Posterior vena cava (tissue), 2 donors: ENCODE measurements at places on chromosomes 13 and 19. TPM values are rescaled to one million over a fixed set of nuclear protein-coding genes. Genes with fewer than 3 reads are reported as not detected.
A peak's percentile ranks its signal among the peaks of the same experiment; 100 is the strongest.

- DNase-seq, result no peak
Observed at GRCh38 chr13:110265341-110265681, 41.6 kb downstream of the COL4A1 start.

GRCh38 chr19:45999653-46000121 is 4.4 kb downstream of the CCDC61 start:
- no peak for DNase-seq

- no peak for DNase-seq
Observed at GRCh38 chr19:40262422-40262821, 22.7 kb downstream of the AKT2 start.

DNA sequence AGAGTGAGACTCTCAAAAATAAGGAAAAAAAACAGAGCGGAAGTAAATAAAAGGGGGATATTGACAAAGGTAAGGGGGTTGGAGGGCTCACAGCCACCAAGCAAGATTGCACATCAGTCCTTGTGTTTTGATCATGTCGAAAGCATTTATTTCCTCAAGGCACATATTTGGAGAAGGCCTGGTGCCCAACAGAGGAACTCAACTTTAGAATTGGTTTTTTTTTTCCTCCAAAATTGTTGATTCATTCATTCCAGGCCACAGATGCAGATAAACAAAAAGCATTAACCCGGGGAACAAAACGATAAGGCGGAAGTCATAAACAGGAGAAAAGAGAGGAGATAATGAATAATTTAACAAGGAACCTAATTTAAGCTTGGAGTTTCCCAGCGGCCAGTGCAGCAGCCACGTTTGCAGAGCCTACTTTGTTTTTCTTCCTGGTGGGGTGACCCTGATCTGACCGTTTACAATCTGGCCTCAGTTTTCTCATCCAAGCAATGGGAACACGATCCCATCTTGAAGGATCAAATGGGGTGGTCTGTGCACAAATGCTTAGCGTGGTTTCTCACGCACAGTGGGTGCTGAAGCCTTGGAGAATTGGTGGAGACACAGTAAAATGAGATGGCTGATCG is 2.1 kb upstream of the PTPRS start:
- DNase-seq, result no peak

DNA sequence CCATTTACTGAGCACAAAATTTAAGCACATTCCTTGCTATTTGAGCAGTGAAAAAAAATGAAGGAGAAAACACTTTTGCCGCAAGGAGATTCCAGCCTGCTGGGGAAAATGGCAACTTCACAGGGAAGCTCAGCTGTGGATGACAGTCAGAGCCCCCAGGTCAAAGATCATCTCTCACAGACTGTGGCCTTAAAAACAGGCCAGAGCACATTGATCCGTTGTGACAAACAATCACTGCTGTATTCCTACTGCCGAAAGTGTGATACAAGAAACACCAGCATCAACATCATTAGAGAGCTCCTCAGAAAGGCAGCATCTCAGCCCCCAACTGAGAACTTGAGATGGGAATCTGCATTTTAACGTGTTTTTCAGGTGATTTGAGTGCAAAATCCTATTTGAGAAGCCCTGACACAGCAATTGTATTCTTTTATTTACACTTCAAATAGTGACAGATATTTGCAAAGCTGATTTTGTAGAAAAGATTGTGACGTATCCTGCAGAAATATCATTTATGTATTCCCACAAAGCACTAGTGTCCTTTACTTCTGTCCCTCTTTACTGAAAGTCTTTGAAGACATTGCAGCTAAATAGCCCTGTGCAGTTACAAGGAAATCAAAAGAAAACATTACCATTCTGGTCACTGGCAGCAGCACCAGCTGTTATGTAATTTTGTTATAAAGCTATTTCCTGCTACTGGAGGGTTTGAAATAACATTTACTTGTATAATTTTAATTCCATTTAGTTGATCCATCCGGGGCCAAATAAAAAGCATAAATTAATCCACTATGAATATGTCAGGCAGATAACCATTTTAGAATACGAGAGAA is 652.0 kb downstream of the LIG4 start:
- no peak for DNase-seq

DNA sequence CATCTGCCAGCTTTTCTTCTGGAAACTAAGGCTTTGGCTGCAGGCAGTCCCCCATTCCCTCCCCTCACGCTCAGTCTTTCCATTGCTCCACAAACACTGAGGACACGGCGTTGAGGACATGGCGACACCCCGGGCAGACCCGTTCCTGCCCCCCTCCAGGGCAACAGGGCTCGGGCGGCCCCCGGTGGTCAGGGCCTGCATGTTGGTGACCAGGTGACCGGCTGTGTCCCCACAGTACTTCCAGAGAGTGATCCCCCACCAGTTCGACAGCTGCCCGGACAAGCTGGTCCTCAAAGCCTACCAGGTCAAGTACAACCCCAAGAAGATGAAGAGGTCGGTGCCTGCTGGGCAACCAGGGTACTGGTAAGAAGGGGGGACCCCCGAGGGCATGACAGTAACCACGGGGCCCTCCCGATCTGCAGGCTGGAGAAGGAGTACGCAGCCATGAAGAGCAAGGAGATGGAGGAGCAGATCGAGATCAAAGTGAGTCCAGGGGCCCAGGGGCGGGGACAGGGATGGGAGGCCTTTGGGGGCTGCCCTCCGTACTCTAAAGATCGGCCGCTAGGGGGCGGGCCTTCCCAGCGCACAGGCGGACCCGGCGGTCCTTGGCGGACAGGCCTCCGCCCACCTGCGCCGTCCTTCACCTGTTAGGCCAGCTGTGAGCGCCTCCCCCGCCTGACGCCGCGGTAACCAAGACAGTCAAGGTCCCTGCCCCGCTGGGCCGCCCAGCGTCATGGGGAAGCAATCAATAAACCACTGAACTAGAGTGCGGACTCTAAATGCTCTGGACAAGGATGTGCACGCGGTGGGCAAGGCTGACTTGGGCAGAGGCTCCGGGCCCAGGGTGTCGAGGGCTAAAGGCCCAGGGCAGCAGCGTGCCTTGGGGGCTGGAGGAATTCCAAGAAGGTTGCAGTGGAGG is 21.1 kb downstream of the PRR36 start:
- peak; percentile 90 for DNase-seq

Gene CD22
- 3.7 TPM for total RNA-seq

Gene MYH14
- 0.60 TPM for total RNA-seq
